ENCODE measurements at places on chromosomes 1 and 21.

DNA sequence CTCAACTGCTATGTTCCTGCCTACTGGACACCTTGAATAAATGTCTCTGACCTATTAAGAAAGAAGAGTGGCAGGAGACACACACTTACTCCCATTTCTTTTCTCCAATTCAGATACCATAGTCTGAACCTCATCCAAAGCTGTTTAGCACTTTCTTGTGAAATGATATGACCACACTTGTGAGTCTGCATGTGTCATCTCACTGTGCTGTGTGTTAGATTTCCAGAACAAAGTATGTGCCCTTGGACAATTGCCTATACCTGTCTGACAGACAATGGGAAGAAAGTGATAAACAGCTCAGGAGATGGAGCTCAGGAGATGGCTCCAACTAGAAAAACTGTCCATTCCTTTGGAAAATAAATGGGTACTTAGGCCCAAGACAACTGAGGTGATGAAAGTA is 48.4 kb downstream of the USP48 start:
- DNase-seq = no peak

DNA sequence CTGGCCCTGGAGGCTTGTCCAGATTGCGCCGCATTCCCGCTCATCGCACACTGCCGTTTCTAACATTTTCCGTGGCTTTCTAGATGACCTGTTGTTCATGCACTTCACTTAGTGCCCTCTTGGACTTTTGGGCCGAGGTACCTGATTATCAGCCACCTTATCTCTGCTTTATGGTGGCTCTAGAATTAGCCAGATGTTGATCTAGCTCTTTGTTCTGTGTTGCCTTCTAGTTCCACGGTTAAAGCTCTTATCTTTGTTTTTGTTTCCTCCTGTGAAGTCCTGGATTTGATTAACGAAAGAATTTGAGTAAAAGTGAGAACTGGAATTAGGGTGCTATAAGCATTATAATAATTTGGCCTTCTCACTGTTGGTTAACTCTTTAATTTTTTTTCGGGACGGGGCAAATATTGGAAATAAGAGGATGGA is 945 bp downstream of the RNPEP start:
- no peak for DNase-seq

- DNase-seq = no peak
Measured at GRCh38 chr1:206834217-206834616, 31.2 kb upstream of the IL20 start.

GRCh38 chr1:50108497-50109059 is at the start of gene ELAVL4:
Gene ELAVL4, plus strand, starts transcription at chr1:50108920. Its CDS starts 270 bp downstream, at chr1:50109190.
- peak; percentile 53 for DNase-seq

DNA sequence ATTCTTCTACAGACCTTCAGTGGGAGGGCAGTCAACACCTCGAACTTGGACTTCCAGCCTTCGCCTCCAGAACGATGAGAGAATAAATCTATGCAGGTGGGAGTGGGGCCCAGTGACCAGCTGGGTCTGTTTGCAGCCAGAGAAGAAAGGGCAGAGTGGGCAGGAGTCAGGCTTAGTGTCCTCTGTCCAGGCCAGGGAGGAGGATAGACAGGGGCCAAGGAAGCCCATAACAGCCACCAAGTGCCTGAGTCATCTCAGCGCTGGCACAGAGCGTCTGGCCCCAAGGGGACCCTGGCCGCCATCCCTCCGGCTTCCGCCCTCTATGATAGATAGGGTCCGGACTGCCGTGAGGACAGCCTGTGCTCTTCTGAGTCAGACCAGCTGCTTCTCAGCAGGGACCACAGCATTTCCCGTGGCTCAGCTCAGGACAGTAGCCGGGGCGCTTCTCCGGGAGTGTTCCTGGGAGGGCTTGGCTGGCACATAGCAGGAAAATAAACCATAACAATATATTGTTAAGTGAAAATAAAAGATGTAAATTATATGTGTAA is 133.1 kb upstream of the C1orf174 start:
- no peak for DNase-seq

DNA sequence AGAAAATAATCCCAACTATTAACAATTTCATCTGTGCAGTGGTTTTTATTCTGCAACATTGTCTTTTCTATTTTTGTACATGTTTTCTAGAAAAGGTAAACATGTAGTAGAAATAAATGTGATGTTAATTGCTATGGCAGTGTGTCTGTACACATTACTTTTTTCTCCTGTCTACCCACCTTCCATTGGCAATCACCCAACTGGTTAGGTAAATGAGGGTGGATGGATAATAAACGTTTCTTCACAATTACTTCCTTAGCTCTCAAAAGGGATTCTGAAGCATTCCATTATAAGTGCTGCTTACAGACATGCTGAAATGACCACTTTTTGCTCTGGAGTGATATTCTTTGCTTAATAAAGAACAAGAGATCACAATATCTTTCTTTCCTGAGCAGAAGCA is 61.4 kb downstream of the MAGI3 start:
- no peak for DNase-seq

- DNase-seq = peak; percentile 74
Measured at GRCh38 chr21:34670220-34670961, 1.6 kb downstream of the CLIC6 start.

- DNase-seq = no peak
Measured at GRCh38 chr1:230930986-230931385, 47.7 kb downstream of the TTC13 start.

Measured in kidney (tissue), 22 donors.